Stimulated activated CD4-positive, alpha-beta T cell treated with anti-CD3 and anti-CD28 coated beads, Interleukin-12 subunit alpha, Interleukin-12 subunit beta, amount 100 ng/mL, for 4 hours (primary cell): ENCODE measurements at places on chromosomes 2 and 18.

- DNase-seq, result no peak
Observed at GRCh38 chr2:39893616-39894015, 114.6 kb upstream of the THUMPD2 start.

- DNase-seq, result no peak
Observed at GRCh38 chr2:10052216-10052615, 8.9 kb downstream of the KLF11 start.

GRCh38 chr2:144515696-144516410 lies 4.1 kb downstream of the ZEB2 start:
- peak; percentile 16 for DNase-seq

DNA sequence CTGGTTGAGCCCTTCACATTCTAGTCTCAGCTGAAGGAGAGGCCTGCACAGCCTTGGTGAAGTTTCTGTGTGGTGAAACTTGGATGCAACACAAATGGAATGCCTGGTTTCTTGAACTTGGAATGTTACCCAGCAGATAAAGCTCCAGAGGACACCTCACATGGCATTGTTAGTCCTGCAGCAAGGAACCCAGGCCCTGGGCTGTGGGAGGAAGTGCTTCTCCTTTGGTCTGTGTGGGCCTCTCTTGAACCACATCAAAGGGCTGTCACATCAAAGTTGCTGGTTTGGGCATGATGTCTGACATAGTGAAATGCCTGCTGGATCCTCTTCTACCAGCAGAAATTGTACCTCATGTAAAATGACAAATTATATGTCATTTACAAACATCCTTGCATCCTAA lies 198.5 kb downstream of the FHOD3 start:
- no peak for DNase-seq
